Panc1 (cell line): ENCODE measurements at places on chromosomes 1 and 21. TPM values are rescaled to one million over a fixed set of nuclear protein-coding genes. Genes with fewer than 3 reads are reported as not detected.

Gene SPRR2G
- total RNA-seq = not detected

Gene KTI12
- 13.1 TPM for total RNA-seq

Gene RYR2
- 0.03 TPM for total RNA-seq

Gene ZMYND12
- 0.57 TPM for total RNA-seq

Gene RCSD1
- total RNA-seq = 1.4 TPM

Gene KRTAP13-2
- not detected for total RNA-seq

Gene PRKAA2
- 11.1 TPM for total RNA-seq

Gene GBP7
- total RNA-seq = not detected

Gene CGN
- 10.2 TPM for total RNA-seq

Gene LCE6A
- total RNA-seq = not detected

Gene AGRN
- total RNA-seq = 153 TPM

Gene FBXO28
- total RNA-seq = 36.6 TPM

Gene PSEN2
- 33.3 TPM for total RNA-seq

Gene EIF3I
- 294 TPM for total RNA-seq

Gene S100A2
- total RNA-seq = 6.2 TPM

Gene LCE1D
- total RNA-seq = not detected

Gene INTS7
- 35.5 TPM for total RNA-seq

Gene CCDC190
- total RNA-seq = not detected

Gene TNFRSF14
- total RNA-seq = 20.1 TPM

Gene SLC9C2
- total RNA-seq = not detected

Gene CLCA2
- not detected for total RNA-seq

Gene TRIM45
- 4.7 TPM for total RNA-seq

Gene OR2L3
- not detected for total RNA-seq

Gene PRDX6
- total RNA-seq = 157 TPM

Gene PPM1J
- total RNA-seq = 0.51 TPM

Gene COQ8A
- total RNA-seq = 15.1 TPM

Gene LIPI
- total RNA-seq = not detected

Gene LCE3E
- total RNA-seq = not detected

Gene RPE65
- total RNA-seq = not detected

Gene OR6N1
- not detected for total RNA-seq

Gene TFF2
- total RNA-seq = 1.1 TPM

Gene LGR6
- total RNA-seq = 0.08 TPM

Gene PADI1
- total RNA-seq = 2.3 TPM

Gene ETV3L
- not detected for total RNA-seq

Gene CHRM3
- total RNA-seq = 0.13 TPM

Gene DDX20
- total RNA-seq = 9.1 TPM

Gene NUDT4B
- total RNA-seq = 0.59 TPM

Gene KRTAP12-1
- total RNA-seq = not detected

Gene CSRP1
- total RNA-seq = 94.4 TPM

Gene KCNH1
- total RNA-seq = not detected

Gene TMEM53
- 22.9 TPM for total RNA-seq

Gene TCHHL1
- not detected for total RNA-seq

Gene UBE2G2
- total RNA-seq = 77.4 TPM

Gene TDRD10
- not detected for total RNA-seq

Gene FAM163A
- total RNA-seq = not detected
